ENCODE measurements at places on chromosomes 4 and X.
A peak's percentile ranks its signal among the peaks of the same experiment; 100 is the strongest.

GRCh38 chr4:22356987-22357596 lies 158.8 kb downstream of the ADGRA3 start:
- no peak for DNase-seq

DNA sequence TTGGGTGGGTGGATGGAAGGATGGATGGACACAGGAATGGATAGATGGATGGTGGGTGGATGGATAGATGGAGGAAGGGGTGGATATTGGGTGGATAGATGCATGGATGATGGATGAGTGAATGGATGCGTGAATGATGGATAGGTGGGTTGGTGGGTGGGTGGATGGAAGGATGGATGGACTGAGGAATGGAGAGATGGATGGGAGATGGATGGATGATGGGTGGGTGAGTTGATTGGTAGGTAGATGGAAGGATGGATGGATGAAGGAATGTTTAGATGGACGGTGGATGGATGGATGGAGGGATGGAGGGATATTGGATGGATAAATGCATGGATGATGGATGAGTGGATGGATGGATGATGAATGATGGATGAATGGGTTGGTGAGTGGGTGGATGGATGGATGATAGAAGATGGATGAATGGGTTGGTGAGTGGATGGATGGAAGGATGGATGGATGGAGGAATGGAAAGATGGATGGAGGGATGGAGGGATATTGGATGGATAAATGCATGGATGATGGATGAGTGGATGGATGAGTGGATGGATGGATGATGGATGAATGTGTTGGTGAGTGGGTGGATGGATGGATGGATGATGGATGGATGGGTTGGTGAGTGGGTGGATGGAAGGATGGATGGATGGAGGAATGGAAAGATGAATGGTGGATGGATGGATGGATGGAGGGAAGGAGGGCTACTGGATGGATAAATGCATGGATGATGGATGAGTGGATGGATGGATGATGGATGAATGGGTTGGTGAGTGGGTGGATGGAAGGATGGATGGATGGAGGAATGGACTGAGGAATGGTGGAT lies 50.4 kb upstream of the GRPEL1 start:
- no peak for DNase-seq

DNA sequence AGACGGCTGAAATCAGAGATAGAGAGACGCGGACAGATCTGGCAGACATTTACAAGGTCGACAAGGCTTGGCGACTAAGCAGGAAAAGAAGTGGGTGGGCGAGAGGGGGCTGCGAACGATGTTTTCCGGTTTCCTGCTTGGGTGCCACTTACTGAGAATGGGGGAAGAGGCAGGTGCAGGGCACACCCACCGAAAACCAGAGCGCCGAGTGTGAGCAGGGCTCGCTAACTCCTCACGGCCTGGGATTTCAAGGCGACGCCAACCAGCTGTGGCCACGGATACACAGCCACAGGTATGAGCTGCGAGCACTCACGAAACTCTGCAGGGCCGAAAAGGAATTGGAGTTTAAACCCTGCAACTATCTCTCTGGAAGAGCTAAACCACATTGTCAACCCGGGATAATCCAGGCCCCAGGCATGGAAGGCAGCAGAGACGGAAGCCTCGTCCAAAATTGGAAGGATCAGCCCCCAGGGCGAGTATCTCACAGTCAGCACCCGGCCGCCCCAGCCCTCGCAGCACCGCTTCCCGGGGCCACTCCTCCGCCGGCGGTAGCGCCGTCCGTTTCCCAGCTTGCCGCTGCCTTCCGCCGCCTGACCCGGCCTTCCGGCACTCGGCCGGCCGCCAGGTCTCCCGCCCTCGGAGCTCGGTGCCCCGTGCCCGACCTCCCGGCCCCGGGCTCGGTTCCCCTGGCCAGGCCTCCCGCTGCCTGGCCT lies 778 bp downstream of the CASP3 start:
- DNase-seq, result peak; percentile 2

GRCh38 chr4:175560604-175561003 lies 251.5 kb downstream of the GPM6A start:
- DNase-seq, result no peak

DNA sequence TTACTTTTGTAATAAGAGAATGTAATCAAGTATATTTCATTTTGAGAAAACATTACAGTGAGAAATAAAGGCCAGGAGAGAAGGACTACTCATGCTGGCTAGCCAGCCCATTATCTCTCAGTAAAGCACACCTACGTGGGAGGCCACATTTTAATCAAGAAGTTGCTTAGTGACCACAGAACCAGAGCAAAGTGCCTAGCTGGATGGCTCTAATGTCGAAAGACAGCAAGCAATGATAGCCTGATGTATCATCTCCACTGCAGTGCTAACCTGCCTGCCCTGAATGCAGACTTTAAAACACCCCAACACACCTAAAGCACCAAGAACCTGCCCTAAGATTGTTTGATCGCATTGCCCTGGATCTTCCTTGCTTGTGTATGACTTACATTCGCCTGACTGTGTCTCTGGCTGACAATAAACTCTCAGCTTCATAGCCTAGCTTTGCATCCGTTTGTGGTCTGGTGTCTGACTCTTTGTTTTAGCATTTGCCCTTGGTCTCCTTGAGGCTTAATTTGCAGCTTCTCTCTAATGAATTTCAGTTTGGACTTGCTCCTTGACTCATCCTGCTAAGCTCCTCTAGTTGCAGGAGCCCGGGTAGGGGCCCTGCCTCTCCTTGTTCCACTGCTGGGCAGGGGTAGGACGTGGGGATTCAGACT lies 31.4 kb upstream of the SOWAHD start:
- no peak for DNase-seq

DNA sequence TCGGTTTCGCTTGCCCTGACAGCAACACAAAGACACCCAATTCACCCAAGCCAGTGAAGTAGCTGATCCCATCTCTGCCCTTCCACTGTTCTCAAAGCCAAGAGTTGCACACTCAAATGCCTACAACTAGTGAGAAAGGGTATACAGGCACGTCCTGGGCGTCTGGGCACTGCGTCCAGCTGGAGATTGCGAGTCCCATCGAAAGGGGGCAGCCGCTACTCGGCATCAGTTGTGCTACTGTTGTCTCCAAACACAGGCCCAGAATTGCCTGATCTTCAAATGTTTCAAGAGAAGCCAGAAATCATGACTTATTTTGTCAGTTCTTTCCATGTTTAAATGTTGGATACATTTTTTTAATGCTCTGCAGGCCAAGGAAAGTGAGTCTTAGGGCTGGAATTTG lies 487.8 kb downstream of the BCOR start:
- no peak for DNase-seq

DNA sequence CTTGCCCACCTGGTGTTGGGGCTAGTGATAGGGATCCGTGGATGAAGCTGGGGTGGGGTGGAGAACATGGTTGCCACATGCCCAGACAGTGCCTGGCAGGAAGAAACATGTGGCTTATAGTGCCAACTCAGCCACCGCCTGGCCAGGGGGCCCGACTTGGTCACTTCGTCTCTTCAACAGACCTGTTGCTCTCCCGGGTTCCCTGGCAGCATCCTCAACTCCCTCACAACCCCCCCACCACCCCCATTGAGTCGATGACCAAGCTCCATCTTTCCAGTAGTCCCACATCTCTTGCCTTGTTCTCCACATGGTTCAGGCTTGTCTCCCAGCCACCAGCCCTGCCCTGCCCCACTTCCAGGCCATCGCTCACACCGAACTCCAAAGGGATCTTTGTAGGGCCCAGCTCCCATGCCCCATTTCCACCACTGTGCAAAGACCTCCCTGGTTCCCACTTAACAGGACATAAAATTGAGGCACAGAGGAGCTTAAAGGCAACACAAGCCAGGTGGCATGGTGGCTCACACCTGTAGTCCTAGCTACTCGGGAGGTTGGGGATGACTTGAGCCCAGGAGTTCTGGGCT lies 7.8 kb downstream of the PNCK start:
- DNase-seq, result no peak

- DNase-seq, result no peak
Observed at GRCh38 chr4:114519368-114519767, 79.2 kb upstream of the UGT8 start.

GRCh38 chr4:110631584-110632505 lies 9.0 kb upstream of the PITX2 start:
- no peak for DNase-seq

DNA sequence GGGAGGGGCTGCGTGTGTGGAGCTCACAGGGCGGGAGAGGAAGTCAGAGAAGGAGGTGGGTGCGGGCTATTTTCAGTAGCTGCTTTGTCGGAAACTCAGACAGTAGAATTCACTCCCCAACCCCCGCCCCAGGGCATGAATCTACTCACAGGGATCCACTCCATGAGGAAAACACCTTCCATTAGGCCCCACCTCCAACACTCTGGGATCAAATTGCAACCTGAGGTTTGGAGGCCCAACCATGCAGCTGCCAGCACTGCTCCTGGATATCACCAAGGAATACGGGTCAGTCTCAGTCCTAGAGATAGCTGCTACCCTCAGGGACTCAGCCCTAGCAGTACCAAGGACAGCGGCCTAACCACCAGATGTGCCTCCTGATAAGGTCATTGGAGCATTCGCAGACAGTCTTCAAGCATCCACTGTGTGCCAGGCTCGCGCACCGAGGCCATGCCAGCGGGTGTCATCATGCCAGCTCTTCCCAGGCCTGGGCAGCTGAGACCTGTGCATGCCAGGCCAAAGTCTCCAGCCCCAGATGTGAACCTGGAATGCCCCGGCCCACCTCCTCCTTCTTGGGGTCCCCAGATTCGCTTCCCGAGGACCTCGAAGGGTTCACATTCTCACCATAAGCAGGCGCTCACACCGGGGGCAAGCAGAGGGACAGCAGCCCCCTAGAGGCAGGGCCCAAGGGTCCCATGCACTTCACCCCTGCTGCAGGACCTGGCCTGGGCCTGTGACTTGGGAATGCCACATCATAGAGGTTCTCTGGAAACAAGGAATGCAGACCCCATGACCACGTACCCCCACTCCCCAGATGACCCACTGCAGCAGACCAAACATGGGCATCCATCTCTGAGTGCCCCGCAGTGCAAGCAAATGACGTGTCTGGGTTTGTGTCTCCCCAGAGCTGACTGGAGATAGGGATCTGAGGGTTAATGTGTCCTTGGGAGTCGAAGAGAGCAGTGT lies 102.3 kb downstream of the ADRA2C start:
- DNase-seq, result no peak

- no peak for DNase-seq
Observed at GRCh38 chr4:74391346-74391745, 26.4 kb downstream of the EREG start.

- DNase-seq, result no peak
Observed at GRCh38 chr4:26220696-26221095, 100.1 kb upstream of the RBPJ start.

DNA sequence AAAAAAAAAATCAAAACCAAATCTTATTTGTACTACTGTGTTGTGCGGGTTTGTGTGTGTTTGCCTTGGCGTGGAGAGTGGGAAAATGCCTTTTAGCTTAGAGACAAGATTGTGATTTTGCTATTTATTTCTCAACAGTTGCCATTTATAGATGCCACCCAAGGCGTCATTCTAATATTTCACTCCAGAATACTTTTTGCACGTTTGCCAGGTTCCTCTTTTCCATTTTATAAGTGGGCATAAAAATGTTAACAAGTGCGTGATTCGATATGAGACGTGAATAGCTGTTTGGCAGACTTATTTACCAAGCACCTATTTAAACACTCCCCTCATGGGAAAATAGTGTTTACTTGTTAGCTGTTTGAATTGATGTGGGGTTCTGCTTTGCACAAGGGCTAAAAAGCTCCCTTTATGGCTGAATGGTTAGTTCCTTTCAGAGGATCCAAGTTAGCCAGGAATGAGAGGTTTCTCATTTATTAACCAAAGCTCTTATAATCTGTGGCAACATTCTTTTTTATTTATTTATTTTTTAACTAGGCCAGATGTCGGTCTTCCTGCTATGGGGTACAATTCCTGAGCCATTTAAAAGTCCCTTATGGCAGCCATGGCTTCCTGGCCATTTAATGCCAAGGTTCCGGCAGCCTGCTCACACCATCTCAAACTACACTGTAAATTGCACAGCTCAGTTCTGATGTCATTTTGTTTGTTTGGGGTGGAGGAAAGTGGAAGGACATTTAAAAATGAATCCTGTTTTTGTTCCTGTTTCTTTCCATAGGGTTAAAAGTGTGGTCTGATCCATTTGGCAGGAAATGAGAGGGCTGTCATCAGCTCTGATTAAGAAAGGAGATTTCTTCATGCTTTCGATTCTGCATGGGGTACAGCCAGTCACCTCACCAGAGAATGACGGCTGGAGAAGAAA lies 14.6 kb downstream of the SMIM20 start:
- DNase-seq, result no peak

- peak; percentile 81 for DNase-seq
Observed at GRCh38 chrX:47836164-47837072, at the start of gene ZNF81. ZNF81 (plus strand) TSS chrX:47836902; CDS start chrX:47846268, 9,366 bp downstream.

- DNase-seq, result no peak
Observed at GRCh38 chrX:78831523-78831922, 84.0 kb downstream of the LPAR4 start.

- DNase-seq, result no peak
Observed at GRCh38 chr4:87863486-87863885, 30.7 kb downstream of the MEPE start.

GRCh38 chr4:166277401-166277800 lies 404.4 kb downstream of the TLL1 start:
- no peak for DNase-seq

DNA sequence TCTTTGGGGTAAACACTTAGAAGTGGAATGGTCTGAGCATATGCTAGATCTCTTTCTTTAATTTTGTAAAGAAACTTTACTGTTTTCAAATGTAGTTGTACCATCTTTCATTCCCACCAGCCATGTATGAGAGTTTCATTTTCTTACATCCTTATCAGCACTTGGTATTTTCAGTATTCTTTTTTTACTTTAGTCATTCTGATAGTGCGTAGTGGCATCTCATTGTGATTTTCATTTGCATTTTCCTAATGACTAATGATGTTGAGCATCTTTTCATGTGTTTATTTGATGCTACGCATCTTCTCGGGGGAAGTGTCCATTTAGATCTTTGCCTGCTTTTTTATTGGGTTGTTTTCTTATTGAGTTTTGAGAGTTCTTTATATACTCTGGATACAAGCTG lies 71.3 kb upstream of the PRPS1 start:
- DNase-seq, result no peak

DNA sequence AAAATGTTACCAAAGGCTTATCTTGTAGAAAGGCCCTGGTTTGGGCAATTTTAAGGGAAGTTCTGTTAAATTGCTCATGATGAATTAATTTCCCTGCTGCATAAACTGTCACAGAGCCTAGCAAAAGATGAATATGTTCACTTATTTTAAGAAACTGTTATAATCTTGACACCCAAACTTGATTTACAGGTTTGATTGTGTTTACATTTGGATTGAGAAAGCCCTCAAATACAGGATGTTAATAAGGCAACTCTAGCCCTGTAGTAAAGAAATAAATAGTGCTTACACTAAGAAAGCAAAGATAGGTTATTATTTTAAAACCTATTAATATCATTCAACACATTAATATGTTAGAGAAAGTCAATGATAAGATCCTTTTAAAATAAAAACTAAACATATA lies 18.3 kb downstream of the GYG2 start:
- DNase-seq, result no peak

- no peak for DNase-seq
Observed at GRCh38 chr4:79181190-79181589, 144.7 kb downstream of the NAA11 start.

- no peak for DNase-seq
Observed at GRCh38 chr4:55887594-55887993, 34.1 kb downstream of the EXOC1 start.

- DNase-seq, result no peak
Observed at GRCh38 chr4:16253127-16253960, 27.1 kb upstream of the TAPT1 start.

- DNase-seq, result no peak
Observed at GRCh38 chrX:133290076-133290475, 71.9 kb upstream of the TFDP3 start.

- DNase-seq, result no peak
Observed at GRCh38 chr4:86403575-86403974, 43.7 kb upstream of the MAPK10 start.

- no peak for DNase-seq
Observed at GRCh38 chrX:140190441-140191108, 225.3 kb upstream of the CXorf66 start.
